ENCODE measurements at places on chromosomes 2 and 18.

- DNase-seq: no peak
Observed at GRCh38 chr2:184971546-184972068, 373.3 kb downstream of the ZNF804A start.

GRCh38 chr2:85377083-85377482, 22.5 kb downstream of the ELMOD3 start:
- no peak for DNase-seq

DNA sequence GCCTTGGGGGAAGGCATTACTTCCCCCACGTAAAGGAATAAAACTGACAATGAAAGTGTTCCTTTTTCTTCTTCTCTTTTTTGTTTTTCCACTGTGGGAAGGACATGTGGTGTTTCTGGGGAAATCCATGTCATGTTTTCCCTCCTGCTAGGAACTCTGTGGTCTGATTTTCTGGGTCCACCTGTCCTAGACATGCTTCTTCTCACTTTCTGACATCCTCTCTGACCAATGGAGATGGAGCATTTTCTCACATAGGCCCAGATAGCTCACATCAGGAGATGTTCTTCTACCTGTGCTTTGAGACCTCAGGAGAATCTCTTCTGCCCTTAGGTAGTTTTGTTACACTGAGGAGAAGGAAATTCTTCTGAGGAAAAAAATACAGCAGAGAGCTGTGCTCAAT, 252.0 kb upstream of the SIX3 start:
- no peak for DNase-seq

DNA sequence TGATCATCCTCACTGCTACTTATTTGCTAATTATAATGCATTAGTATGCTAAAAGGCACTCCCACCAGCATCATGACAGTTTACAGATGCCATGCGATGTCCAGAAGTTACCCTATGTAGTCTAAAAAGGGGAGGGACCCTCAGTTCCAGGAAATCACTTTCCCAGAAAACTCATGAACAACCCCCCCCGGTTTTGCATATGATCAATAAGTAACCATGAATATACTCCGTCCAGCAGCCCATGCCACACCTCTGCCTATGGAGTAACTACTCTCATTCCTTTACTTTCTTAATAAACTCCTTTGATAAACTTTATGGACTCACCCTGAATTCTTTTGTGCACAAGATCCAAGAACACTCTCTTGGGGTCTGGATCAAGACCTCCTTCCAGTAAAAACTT, 86.8 kb downstream of the MALT1 start:
- no peak for DNase-seq

GRCh38 chr18:6878556-6879297, 149.2 kb downstream of the ARHGAP28 start:
- DNase-seq: no peak

DNA sequence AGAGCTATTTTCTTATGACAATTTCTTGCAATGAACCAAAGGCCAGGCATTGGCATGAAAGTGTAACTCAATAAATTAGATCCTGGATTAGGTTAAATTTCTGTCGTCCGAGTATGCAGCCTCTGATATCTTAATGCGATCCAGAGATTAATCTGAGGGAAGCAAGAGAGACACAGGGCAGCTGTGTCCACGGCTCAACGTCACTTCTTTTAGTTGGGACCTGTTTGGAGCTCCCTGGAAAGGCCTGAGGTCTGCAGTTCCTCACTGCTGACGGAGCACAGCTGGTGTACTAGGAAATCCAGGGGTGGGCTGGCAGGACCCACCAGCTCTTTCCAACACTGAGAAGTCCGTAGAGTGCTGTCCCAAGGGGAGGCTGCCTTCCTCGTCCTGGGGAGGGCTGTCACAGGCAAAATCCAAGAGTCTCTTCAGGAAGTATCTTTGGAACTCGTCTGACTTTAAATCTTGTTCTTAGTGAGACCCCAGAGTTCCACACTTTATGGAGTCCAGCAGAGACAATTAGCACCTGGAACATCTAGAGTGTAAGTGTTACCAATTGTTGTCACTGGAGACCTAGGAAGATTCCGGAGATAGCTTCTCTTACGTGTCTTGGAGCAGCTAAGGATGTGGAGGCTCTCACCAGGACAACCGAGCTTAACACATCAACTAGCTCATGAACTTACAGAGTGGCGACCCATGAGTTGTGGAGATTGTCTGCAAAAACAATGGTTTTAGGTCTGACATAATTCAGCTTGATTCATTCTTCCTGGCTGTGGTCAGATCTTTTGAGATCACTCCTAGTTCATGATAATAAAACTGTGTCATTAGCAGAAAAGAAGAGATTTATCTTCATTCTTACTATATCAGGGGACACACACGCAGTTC, 173.7 kb downstream of the ACKR3 start:
- DNase-seq: no peak

Data from NCI-H345 (cell line).